ENCODE measurements at places on chromosomes 3 and 15.

GRCh38 chr3:135456108-135456790 lies 509.3 kb upstream of the PPP2R3A start:
- DNase-seq = peak; percentile 54

DNA sequence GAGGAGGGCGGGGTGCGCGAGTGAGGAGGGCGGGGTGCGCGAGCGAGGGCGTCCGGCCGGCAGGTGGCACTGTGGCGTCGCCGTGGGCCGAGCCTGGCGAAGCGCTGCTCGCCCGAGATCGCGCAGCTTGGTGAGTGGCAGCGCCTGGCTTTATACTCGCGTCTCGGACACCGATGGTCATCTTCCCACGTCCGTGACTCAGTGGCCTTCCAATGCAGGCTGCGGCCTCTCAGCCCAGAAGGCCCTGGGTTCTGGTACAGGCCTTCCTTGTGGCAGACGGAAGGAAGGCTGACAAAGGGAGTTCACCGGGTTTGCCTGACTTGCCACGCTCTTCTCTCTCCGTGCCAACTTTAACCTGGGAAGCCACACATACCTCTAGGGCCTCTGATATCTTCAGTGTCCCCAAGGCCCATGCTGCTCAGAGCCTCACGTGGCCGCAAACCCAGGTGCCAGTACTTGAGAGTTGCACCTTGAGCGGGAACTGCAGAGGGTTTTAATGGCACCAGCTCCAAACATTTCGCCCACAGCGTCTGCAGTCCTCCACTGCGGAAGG lies 195.3 kb upstream of the LYSMD4 start:
- no peak for DNase-seq

- no peak for DNase-seq
Observed at GRCh38 chr3:194828926-194829325, 143.2 kb downstream of the FAM43A start.

- no peak for DNase-seq
Observed at GRCh38 chr3:78604341-78604740, 1163.5 kb downstream of the ROBO1 start.

GRCh38 chr15:77042955-77043920 lies 27.7 kb downstream of the TSPAN3 start:
- DNase-seq = no peak

- no peak for DNase-seq
Observed at GRCh38 chr15:77239882-77240608, 169.1 kb upstream of the TSPAN3 start.

DNA sequence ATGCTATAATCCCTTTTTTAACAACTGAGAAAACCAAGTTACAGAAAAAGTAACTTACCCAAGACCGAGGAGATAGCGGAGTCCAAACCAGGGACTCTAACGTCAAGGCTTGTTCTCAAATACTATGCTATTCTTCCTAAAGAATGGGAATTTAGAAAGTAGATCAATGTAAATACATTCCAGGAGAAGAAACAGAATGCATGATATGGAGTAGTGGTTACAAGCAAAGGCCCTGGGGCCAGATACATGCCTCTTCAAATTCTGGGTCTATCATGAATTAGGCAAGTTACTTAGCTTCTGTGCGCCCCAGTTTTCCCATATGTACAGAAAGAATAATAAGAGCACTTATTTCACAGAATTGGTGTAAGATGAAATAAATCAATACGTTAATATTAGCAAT lies 102.0 kb upstream of the CHMP2B start:
- DNase-seq = no peak

- no peak for DNase-seq
Observed at GRCh38 chr3:192273001-192273696, 454.2 kb downstream of the FGF12 start.

GRCh38 chr3:173411375-173411973 lies 13.9 kb downstream of the NLGN1 start:
- DNase-seq = peak; percentile 0

DNA sequence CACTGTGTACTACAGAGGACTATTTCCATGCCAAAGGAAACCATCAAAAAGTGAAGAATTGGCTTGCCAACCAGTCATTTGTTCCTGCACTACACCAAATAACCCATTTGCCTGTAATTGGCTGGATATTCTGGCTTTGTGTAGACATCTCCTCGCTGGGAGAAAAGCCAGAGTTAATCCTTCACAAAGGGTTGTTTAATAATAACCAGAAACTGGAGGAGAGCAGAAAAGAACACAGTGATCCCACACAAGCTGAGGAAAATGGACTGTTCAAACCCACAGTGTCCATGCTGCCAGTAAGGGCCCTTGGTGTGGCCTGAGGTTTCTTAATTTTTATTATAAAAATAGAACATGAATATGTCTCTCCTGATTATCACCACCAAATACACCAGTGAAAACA lies 294.0 kb downstream of the RORA start:
- no peak for DNase-seq

DNA sequence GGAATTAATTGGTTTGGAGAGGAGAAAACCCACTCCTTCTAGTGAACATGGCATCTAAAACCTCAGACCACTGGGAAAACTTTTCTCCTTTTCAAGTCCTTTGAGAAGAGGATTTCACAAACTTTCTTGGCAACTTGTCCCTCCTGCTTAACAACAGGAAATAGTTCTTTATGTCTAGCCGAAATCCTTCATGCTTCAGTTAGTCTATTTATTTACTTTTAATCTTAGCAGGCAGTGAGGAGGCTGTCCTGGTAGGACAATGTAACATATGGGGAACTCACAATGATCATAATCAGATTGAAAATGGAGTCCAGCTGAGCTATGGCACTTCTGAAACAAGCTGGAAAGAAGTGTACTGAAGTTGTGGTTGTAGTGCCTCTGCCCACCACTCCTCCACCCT lies 50.6 kb downstream of the KY start:
- no peak for DNase-seq

GRCh38 chr15:95267481-95267880 lies 1036.1 kb downstream of the MCTP2 start:
- DNase-seq = no peak

DNA sequence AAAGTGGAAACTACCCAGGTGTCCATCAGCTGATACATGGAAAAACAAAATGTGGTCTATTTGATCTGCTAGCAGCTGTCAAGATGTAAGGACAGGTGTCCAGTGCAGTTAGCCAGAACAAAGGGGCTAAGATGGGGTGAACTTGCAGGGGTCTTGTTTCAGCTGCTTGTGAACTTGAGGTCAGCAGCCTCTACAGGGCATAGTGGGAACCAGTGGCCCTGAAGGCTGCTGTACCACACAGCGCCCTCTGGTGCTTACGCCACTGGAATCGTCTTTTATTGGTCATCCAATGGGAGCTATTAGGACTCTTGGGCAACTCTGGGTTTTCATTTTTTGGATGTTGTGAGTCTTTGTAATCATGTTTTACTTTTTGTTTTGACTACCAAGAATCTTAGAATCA lies 62.2 kb upstream of the CTSH start:
- no peak for DNase-seq

DNA sequence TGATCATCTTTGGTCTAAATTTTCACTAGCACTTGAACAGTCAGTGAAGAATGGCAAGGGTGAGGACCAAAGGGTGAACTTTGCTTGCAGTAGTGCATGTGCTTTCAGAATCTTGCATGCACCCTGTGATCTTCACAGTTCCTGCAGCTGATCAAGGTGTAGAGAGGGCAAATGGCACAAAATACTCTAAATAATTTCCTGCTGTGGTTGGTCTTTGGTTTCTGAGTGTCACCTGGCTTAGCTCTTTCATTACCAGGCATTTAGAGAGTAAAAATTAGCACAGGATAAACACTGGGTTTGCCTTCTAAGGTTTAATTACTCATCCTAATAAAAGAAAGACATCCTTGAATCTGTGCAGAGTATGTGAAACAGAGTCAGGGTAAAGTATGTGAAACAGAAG lies 11.4 kb downstream of the TIPARP start:
- no peak for DNase-seq

- no peak for DNase-seq
Observed at GRCh38 chr3:115912372-115912771, 289.1 kb downstream of the GAP43 start.

- DNase-seq = no peak
Observed at GRCh38 chr3:72977060-72977808, 19.4 kb upstream of the PPP4R2 start.

GRCh38 chr15:95897651-95898050 lies 432.8 kb upstream of the NR2F2 start:
- no peak for DNase-seq

GRCh38 chr15:74316141-74316540 lies 51.3 kb downstream of the CYP11A1 start:
- DNase-seq = no peak

- DNase-seq = peak; percentile 29
Observed at GRCh38 chr15:81575436-81576123, 201.6 kb upstream of the TMC3 start.

DNA sequence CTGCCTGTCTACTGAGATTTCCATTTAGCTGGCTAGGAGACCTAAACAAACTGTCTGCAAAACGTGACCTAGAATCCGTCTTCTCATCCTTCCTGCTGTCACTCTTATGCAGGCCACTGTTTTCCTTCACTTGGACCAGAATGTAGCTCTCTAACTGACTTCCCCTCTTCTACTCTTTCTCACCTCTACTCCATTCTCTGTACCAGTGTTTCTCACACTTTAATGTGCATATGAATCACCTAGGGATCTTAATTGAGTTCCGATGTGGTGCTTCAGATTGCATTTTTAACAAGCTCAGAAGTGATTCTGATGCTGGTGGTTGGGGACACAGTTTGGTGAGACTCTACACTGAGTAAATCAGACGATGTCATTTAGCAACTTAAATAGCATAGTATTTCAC lies 1.6 kb upstream of the GBE1 start:
- no peak for DNase-seq

GRCh38 chr15:98955331-98955730 lies 52.3 kb downstream of the PGPEP1L start:
- no peak for DNase-seq

GRCh38 chr3:188262913-188263683 lies 109.1 kb downstream of the LPP start:
- DNase-seq = no peak

GRCh38 chr3:56856752-56857151 lies 55.0 kb upstream of the ARHGEF3 start:
- DNase-seq = no peak

- no peak for DNase-seq
Observed at GRCh38 chr15:42549032-42549491, 424 bp downstream of the HAUS2 start.

DNA sequence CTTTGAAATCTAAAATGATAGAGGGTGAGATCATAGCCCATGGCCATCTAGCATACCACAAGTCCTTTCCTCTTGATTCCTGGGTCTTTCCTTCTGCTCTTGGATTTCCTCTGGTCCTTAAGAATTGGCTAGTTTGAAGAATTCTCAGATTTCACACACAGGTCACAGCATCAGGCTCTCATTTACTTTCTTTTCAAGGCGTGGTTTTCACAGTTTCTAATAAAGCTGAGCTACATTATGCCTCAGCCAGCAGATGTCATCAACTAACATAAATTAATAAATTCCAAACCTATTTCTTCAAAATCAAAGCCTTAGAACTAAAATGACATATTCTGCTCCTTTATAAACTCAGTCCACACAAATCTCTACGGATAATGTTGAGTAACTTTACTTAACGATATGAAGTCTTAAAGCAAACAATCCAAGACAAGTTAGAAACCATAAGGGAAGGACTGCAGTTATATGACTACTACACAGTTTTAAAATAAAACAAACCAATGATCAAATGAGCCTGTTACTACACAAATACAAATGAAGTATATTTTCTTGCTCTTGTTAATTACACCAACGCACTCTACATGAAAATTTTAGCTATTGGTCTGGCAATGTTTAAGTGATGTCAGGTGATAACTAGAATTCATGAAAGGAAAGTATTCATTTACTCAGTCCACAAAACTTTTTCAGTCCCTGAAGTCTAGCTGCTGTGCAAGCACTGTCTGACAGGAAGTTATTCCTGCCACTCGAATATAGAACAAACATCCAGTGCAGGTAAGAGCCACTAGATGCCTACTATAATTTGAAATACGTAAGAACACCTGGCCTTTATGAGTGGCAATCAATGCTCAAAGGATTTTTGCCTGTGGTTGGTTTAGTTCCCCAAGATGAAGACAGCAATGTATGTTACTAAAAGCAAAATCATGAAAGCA lies 9.2 kb downstream of the CCDC14 start:
- no peak for DNase-seq

GRCh38 chr3:56985878-56986277 lies 74.6 kb upstream of the SPATA12 start:
- DNase-seq = no peak

- no peak for DNase-seq
Observed at GRCh38 chr3:30350901-30351300, 255.5 kb upstream of the TGFBR2 start.
